ENCODE measurements at places on chromosomes 1 and 21.

GRCh38 chr1:45038661-45039364 lies 26.8 kb downstream of the UROD start:
- no peak for DNase-seq

DNA sequence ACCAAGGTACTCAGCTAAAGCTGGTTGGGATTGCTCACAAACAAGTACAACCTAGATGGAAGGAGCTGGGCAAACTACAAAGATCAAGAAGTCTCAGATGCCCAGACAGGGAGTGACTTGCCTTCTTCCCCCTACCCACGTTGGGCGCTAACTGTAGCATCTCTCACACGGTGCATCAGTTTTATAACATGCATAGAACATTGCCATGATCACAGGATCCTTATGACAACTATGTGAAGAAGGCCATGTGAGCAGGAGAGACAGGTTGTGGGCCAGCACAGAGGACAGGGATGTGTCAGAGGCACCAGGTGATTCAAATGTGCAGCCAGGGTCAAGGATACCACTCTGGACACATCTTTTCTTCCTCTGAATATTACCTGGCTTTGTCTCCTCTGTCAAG lies 28.3 kb upstream of the CYP4B1 start:
- no peak for DNase-seq

DNA sequence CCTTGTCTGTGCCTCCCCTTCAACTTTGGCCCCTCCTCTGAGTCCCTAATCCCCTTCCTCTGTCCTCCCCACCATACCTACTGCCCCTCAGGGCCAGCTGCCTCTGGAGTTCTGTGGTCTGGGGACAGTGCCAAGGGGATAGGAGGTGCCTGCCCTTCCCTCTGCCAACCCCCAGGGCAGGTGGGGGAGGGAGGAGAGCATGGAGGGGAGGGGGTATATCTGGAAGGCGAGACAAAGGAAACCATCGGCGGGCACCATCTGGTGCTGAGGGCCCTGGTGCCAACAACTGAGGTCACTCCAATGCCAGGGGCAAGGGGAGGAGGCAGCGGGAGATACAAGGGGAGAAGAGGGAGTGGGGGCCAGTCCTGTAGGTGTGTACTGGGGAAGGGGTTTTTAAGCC lies 9.6 kb downstream of the RAB25 start:
- DNase-seq = no peak

- no peak for DNase-seq
Measured at GRCh38 chr1:89286549-89287180, 14.0 kb upstream of the GBP5 start.

DNA sequence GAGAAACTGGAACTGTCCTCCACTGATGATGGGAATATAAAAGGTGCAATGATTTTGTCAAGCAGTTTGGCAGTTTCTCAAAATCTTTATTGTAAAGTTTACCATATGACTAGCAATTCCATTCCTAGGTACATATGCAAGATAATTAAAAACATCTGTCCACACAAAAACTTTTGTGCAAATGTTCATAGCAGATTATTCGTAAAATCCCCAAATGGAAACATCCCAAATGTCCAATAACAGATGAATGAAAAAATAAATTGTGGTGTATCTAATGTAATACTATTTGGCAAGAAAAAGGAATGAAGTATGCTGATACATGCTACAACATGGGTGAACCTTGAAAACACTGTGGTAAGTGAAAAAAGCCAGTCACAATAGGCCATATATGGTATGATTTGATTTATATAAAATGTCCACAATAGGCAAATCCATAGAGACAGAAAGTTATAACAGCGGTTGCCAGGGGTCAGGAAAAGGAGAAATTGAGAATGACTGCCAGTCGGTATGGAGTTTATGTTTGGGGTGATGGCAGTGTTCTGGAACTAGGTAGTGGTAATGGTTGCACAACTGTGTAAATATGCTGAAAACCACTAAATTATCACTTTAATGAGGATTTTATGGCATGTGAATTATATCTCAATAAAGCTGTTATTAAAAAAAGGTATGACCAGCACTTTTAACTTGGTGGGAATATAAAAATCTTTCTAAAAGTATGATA lies 81.7 kb upstream of the BEND5 start:
- DNase-seq = no peak

Data from cerebellar nuclear complex (tissue), 1 donor.